ENCODE measurements at places on chromosomes 13 and 19.

DNA sequence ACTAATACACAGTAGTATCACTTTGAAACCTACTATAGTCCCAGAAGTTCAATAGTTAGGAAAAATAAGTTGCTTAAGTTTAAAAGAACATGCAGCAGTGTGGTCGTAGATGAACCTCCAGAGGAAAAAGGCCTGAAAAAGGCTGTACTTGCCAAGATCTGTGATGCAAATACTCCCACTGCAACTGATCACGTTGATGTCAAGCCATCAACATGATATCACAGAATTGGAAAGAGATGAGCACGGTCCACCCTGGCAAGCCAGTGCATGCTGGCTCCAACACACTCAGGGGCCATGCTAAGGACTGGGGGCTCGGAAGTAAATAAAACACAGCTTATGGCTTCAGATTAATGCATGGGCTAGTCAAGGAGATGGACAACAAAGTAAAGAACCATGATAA is 71.8 kb upstream of the LRCH1 start:
- DNase-seq: no peak

GRCh38 chr13:75160984-75161383 is 321.0 kb downstream of the TBC1D4 start:
- no peak for DNase-seq

DNA sequence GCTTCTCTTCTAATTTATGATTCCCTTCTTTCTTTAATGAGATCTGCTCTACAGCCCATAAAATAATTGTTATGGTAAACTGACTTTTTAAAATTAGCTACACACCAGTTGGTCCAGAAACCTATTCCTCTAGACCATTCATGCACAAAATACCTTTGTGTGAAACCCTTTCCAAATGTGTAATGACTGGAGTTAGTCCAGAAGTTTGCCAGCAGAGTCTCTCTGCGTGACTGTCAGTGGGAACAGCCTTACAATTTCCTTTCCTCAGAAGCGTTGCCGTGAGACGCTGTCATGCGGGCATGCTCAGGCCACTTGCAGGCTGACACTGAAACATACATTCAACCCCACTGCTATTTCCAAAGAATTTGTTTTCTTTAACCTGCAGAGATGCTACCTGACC is 965.2 kb downstream of the PCDH9 start:
- no peak for DNase-seq

GRCh38 chr19:5097959-5098623 is 129.2 kb downstream of the KDM4B start:
- DNase-seq: no peak

DNA sequence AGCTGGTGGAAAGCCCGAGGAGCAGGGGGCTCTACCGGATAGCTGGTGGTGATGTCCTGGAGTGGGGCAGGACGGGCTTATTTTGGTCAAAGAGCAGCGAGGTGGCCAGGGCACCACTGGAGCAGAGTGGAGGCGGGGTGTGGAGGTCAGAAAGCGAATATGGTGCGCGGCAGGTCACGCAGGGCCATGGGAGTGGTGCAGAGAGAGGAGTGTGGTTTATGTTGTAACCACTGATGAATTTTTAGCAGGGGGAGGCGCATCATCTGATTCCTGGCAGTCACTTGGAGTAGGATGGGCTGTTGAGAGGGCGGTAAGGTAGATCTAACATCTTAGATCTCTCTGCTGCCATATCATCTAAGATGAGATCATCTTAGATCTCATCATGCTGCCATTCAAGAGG is 1.4 kb upstream of the ZNF414 start:
- no peak for DNase-seq

GRCh38 chr19:10927730-10928562 is 493 bp downstream of the YIPF2 start:
- no peak for DNase-seq

- DNase-seq: no peak
These were observed 3.1 kb upstream of the UBE2M start for GRCh38 chr19:58561373-58562121.

- no peak for DNase-seq
These were observed 11.4 kb upstream of the ZNF91 start for GRCh38 chr19:23406721-23407120.

DNA sequence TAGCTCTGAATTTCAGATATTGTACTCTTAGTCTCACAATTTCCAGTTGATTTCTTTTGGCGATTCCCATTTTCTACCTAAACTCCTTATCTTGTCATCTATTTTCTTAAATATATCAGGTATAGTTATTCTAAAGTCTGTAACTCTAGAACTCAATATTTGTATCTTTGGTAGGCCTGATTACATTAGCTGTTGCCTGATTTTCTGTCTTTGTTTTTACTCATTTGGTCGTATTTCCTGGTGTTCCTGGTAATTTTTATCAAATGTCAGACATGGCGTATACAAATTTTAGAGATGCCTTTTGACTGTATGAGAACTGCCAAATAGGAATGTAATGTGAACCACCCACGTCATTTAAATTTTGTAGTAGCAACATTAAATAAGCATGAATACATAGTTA is 266.7 kb downstream of the ZNF536 start:
- no peak for DNase-seq

DNA sequence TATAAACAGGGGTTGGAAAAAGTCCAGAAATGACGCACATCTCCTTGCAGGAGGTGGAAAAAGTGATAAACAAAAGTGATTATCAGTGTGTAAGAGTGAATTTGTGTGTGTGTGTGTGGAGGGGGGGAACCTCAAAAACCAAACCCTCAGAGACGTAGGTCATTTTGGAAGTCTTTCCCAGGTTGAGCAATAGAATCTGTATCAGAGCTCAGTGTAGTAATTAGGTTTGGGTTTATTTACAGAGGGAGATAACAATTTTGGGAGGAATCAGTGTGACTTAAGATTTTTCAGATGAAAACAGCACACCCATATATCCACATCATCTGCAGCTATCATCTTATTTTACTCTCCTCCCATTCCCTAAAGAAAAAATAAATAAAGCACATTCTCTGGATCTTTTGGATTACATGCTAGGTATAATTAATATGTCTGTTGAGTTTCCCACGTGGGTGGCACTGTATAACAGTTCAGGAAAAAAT is 406.4 kb downstream of the FGF9 start:
- DNase-seq: no peak

DNA sequence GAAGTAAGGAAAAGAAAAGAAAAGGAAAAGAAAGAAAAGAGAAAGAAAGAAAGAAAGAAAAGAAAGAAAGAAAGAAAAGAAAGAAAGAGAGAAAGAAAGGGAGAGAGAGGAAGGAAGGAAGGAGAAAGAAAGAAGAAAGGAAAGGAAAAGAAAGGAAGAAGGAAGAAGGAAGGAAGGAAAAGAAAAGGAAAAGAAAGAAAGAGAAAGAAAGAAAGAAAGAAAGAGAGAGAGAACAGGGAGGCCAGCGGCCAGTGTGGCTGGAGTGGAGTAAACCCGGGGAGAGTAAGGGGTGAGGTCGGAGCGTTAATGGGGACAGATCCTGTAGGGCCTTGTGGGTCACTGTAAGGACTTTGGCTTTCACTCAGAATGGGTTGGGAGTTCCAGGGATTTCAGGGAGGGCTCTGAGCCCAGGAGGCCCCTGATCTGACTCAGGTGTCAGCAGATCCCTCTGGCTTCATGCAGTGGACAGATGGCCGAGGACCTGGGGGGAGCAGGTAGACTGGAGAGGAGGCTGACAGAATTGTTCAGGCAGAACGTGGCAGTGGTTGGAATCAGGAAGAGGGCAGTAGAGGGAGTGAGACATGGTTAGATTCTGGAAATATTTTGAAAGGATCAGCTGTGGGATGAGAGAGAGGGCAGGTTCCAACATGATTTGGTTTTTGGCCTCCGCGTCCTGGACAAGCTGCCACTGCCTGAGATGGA is 19.8 kb upstream of the FXYD3 start:
- DNase-seq: no peak

- no peak for DNase-seq
These were observed 777.0 kb upstream of the SLITRK1 start for GRCh38 chr13:84659359-84659661.

- no peak for DNase-seq
These were observed 87.2 kb upstream of the TNFSF11 start for GRCh38 chr13:42486711-42487198.

- DNase-seq: no peak
These were observed at the start of gene DENND1C for GRCh38 chr19:6481541-6482342. Gene DENND1C (minus strand): TSS chr19:6481787. CDS start chr19:6481695, 92 bp downstream.

GRCh38 chr13:110284779-110285484 is 22.0 kb downstream of the COL4A1 start:
- DNase-seq: no peak

GRCh38 chr13:43368003-43368402 is 344.6 kb downstream of the DNAJC15 start:
- DNase-seq: no peak

DNA sequence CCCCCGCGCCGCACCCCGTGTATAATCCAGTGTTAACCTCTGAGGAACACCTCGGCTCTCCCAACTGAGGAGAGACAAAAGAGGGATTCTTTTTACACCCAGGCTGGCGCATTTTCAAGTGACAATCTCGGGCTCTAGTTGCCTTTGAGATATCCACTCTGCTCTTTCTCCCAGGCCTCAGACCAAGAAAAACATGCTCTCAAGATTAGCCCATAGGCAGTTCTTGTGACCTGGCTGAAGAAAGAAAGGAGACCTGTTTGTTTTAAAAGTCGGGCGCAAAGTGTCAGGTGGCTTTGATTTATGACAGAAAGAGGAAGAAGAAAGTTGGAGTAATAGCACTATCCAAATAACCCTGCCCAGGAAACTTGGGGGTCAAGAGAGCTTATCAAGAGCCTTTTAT is 27.3 kb downstream of the SHISA2 start:
- no peak for DNase-seq

DNA sequence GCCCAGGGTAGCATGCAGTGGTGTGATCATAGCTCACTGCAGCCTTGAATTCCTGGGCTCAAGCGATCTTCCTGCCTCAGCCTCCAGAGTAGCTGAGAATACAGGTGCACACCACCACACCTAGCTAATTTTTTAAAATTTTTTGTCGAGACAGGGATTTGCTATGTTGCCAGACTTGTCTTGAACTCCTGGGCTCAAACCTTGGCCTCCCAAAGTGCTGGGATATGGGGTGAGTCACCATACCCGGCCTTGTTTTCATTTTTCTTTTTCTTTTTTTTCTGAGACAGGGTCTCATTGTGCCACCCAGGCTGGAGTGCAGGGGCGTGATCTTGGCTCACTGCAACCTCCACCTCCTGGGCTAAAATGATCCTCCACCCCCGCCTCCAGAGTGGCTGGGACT is 38.7 kb downstream of the KEAP1 start:
- no peak for DNase-seq

GRCh38 chr13:101116341-101116740 is 300.0 kb downstream of the NALCN start:
- no peak for DNase-seq

DNA sequence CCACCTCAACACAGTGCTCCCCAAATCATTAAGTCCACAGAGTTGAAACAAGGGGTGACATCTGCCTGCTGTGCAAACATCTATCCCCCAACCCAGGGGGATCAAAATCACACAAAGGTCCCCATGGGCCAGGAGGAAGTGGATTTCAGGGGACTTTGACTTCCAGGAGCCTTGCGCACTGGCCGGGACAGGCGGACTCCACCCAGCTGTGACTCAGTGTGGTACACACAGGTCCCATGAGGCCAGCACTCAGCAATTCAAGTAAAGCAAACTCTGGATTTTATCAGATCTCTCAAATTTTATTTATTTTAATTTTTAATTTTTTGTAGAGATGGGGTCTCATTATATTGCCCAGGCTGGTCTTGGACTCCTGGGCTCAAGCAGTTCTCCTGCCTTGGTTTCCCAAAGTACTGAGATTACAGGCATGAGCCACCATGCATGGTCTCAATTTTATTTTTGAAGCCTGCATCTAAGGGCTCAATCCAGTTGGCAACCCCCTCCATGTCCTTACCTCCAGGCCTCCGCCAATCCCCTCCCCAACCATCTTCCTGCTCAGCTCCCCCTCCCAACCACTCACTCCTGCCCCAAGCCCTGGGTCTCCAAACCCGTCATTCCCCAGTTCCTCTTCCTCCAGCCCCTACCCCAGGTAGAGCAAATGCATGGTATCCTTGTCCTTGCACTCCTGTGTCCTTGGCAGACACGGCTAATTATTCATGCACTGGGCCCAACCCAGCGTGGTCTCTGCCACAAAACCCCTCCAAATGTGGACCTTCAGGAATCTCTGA is 18.2 kb downstream of the ARHGAP33 start:
- no peak for DNase-seq

All from iPS DF 6.9 (cell line).